WTC11 (cell line): ENCODE measurements at places on chromosomes 2 and 18. TPM values are rescaled to one million over a fixed set of nuclear protein-coding genes. Genes with fewer than 3 reads are reported as not detected.

Gene TLX2
- total RNA-seq: 0.18 to 0.39 TPM (median 0.26 TPM) in 3 replicates

Gene CCDC148
- total RNA-seq: 1.7 to 2.1 TPM (median 1.9 TPM) in 3 replicates

Gene RHOB
- total RNA-seq: 20.4 to 23.2 TPM (median 22.7 TPM) in 3 replicates

Gene MAP3K20
- total RNA-seq: 14.2 to 15.2 TPM (median 14.5 TPM) in 3 replicates

- no peak for DNase-seq
Observed at GRCh38 chr2:85071096-85071495, 62.1 kb upstream of the TCF7L1 start.

DNA sequence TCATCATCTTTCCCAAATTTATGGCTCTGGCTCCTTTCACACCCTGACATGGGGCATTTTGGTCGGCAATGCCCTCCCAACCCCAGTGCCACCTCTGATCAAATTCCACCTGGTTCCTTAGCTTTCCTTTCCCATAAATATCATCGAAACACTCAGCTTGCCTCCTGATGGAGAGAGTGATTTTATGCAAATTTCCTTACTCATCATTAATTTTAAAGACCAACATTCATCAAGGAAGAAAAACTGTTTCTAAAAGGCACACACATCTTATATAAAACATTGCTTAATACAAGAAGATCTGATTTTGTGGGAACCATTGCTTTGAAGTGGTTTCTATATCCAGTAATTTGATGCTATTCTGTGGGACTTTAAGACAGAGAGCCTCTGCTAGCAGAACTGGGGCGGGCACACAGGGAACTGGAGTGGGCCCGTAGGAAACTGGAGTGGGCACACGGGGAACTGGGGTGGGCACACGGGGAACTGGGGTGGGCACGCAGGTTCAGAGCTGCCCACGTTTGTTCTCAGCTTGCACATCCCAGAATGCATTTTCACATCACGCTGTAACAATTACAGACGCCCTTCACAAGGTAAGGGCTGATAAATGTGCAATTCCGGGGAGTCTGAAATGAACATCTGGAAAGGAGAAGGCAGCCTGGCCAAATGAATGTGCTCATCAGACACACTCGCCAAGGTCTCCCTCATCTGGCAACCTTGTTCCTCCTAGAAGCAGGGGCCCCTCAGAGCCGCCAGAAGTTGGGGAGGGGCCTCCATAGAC lies 174.2 kb downstream of the RTP5 start:
- DNase-seq: no peak

- no peak for DNase-seq
Observed at GRCh38 chr2:130385709-130386108, 29.9 kb downstream of the PTPN18 start.

GRCh38 chr2:53632714-53633113 lies 134.9 kb upstream of the CHAC2 start:
- no peak for DNase-seq

DNA sequence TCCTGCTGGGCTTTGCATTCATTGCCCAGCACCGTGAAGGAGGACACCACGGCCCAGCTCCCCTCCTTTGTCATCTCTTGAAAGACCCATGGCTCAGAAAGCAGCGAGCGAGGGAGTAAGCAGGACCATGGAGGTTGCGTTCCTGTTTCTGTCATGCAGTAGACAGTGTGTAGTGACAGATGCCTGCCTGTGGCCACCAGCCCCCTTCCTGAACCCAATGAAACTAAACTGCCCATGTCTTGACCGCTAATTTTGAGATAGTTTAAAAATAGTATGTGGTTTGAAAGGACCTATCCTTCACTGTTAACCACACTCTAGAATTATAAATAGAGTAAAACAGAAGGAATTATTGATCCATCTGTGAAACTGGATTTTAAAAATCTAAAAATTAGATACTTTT lies 88.2 kb downstream of the ASAP2 start:
- no peak for DNase-seq
